Globus pallidus (tissue), 1 donor: ENCODE measurements at places on chromosomes 11 and 22.

GRCh38 chr11:32902089-32902665 lies 9.6 kb downstream of the QSER1 start:
- no peak for DNase-seq

GRCh38 chr22:41868556-41868955 lies 35.7 kb downstream of the SREBF2 start:
- DNase-seq: no peak

- no peak for DNase-seq
Observed at GRCh38 chr22:30879415-30879797, 89.2 kb downstream of the MORC2 start.

GRCh38 chr22:49807780-49808708 lies 19.6 kb downstream of the BRD1 start:
- no peak for DNase-seq

DNA sequence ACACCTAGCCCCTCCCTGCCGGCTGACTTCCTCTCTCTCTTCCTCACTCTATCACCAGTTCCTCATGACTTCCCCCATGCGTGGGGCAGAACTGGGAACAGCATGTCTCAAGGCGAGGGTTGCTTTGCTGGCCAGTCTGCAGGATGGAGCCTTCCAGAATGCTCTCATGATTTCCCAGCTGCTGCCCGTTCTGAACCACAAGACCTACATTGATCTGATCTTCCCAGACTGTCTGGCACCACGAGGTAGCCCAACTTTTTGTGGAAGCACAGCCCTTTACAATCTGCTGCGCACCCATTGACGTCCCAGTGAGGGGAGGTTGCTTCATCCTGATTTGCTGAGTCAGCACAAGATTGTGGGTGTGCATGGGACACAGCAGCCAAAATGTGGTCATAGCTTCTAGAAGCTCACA lies 8.6 kb downstream of the TCN2 start:
- DNase-seq: no peak

DNA sequence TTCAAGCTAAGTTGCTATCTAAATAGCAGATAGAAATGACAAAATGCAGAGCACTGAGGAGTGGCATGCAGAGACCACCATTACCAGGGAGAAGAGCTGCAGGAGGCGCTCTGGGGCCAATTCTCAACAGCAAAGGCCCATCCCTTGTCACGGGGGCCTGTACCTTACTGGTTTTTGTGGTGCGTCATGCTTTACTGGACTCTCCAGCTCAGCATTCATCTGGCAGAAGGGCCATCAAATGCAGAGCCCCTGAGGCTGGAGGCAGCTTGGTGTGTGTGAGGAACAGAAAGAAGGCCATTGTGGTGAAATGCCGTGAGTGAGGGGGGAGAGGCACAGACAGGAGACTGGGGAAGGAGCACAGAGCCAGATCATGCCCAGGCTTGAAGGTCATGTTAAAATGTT lies 56.5 kb upstream of the NAV2 start:
- no peak for DNase-seq

DNA sequence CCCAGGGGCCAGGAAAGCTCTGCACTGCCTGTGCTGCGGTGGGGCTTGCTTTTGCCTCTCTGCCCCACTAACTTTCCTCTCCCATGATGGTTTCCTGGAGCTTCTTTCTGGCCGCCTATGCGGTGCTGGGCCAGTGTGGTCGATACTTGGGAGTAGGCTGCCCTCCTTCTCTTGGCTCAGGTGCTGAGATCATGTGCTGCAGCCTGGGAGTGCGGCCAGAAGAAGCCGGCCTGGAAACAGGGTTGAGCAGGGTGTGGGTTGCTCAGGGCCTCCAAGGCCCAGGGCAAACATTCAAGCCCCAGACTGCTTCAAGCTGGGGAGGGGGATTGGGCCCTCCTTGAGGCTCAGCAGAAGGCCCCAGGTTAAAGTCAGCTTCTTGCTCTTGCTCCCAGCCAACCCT lies 125.0 kb downstream of the NTM start:
- DNase-seq: peak; percentile 77

DNA sequence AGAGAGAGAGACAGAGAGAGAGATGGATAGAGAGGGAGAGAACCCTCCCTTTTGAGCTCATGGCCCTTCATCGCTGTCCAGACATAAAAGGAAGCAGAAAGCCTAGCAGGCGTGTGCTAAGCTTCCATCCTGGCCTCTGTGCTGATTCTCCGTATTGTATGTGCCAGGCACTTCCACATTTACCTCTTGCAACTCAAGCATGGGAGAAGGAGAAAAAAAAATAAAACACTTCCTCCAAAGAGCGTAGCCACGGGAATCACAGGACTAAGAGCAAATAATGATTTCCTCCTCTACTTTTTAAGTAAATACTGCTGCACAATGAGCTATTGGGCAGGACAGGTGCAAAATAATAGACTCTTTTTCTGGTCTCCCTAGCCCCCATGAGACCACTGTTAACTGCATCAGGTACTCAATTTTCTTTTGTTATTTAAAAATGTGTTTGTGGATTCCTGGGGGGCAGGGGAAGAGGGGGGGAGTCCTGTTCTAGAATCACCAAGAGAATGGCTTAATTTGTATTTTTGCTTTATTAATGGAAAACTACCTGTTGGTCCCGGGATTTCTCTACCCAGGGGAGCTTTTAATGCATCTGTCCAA lies 154.3 kb downstream of the NXPE2 start:
- DNase-seq: no peak

DNA sequence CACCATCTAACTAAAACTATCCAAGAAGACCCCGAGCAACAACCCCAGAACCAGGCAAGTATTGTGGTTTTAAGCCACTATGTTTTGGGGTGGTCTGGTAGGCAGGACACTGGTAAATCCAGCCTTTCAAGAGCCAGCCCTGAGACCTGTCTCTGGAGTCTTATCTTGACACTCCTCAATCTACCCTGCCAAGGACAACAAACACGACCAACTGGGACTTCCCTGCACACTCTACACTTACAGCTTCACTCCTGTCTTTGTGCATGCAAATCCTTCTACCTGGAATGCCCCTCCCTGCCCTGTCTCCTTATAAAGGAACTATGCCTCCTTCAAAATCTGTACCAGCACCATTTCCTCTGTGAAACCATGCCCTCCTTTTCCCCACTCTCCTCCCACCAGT lies 107.3 kb downstream of the RPL27A start:
- no peak for DNase-seq

DNA sequence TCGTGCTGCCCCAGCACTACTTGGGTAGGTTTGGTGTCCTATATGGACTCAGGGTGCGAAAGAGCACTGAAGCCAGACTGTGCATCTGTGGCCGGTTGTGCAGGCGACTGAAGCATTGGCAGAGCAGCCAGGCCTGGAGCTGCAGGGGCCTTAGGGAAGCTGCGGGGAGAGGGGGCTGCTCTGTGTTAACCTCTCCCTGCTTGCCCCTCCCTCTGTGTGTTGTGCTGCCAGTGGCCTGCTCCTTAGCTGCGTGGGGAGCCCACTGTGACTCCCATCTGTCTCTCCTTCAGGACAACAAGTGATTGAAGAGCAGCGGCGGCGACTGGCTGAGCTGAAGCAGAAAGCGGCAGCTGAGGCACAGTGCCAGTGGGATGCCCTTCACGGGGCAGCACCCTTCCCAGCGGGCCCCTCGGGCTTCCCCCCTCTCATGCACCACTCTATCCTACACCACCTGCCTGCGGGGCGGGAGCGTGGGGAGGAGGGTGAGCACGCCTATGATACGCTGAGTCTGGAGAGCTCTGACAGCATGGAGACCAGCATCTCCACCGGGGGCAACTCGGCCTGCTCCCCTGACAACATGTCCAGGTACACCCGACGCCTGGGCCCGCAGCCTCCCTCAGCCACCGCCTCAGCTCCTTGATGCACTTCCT lies 34.3 kb downstream of the TREH start:
- no peak for DNase-seq

- no peak for DNase-seq
Observed at GRCh38 chr11:27028561-27028965, 12.1 kb upstream of the BBOX1 start.

- DNase-seq: peak; percentile 66
Observed at GRCh38 chr22:31969789-31970489, 25.6 kb downstream of the YWHAH start.

GRCh38 chr11:2780850-2781407 lies 81.1 kb upstream of the KCNQ1OT1 start:
- DNase-seq: no peak

- DNase-seq: no peak
Observed at GRCh38 chr11:19526119-19526518, 186.5 kb upstream of the NAV2 start.

- no peak for DNase-seq
Observed at GRCh38 chr11:113417428-113417827, 29.8 kb downstream of the ANKK1 start.

GRCh38 chr11:99565333-99565732 lies 544.6 kb downstream of the CNTN5 start:
- DNase-seq: no peak

DNA sequence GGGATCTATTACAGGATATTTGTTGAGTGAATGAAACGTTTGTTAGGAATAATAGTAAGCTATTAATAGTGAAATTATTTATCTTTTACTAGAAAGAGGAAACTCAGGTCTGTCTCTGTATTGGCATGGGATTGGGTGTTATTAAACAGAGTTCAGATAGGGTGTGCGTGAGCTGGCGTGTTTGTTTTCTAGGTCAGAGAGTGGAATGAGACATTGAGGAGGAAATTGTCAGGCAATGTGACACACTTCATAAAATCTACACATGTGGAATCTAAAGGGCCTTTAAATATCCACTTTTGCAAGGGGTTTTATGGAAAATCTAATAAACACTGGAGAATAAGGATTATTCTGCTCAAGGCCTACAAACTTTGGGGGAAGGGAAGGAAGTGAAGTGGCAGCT lies 552.9 kb downstream of the NTM start:
- no peak for DNase-seq

DNA sequence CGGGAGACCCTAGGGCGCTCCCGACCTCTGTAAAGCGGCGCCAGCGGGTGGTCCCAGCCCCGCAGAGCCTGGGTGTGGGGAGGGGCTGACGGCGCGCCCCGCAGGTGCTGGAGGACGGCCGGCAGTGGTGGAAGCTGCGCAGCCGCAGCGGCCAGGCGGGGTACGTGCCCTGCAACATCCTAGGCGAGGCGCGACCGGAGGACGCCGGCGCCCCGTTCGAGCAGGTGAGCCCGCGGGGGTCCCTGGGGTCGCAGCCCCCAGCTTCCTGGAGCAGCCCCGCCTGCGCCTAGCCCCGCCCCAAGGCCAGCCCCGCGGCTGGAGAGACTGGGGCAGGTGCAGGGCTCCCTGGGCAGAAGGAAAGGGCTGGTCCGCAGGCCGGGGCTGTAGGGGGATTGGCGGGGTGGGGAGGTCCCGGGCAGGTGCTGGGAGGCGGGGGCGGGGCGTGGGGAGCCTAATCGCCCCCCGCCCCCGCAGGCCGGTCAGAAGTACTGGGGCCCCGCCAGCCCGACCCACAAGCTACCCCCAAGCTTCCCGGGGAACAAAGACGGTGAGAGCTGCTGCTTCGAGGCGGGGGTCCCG lies 19.7 kb downstream of the EPS8L2 start:
- no peak for DNase-seq

- DNase-seq: peak; percentile 43
Observed at GRCh38 chr11:77819921-77820564, 479 bp downstream of the RSF1 start.

GRCh38 chr22:23106906-23107367 lies 34.9 kb downstream of the RSPH14 start:
- DNase-seq: no peak

- no peak for DNase-seq
Observed at GRCh38 chr11:109729761-109730160, 307.8 kb downstream of the C11orf87 start.

DNA sequence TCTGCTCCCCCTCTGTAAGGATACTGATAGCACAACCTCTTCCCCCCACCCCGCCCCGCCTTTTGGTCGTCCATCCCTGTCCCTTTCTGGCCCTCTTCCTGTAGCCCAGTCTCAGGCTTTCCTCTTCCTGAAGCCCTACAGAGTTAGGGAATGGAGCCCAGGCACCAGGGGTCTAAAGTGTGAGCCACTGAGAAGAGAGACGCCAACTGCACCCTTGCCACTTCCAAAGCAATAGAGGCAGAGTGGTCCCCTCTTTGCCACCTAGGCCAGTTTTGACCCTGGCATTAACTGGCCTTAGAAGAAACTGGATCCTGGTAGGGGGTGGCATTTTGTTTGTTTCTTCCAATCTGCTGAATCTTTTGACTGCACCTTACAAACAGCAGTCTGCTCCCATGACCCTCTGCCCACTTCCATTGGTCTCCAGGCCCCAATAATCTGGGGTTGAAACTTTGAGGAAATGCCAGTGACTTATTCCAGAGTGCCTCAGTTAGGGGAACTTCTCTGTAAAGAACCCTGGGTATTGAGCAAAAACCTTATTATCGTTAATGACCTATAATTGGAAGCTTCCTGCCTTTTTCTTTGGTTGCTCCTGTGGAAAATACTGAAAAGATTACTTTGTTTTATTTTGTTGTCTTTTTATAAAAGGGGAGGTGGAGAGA lies 9.7 kb upstream of the GRK2 start:
- DNase-seq: no peak

- no peak for DNase-seq
Observed at GRCh38 chr11:65067446-65067845, 9.1 kb upstream of the NAALADL1 start.

- DNase-seq: no peak
Observed at GRCh38 chr11:35548925-35549561, 23.6 kb upstream of the PAMR1 start.

DNA sequence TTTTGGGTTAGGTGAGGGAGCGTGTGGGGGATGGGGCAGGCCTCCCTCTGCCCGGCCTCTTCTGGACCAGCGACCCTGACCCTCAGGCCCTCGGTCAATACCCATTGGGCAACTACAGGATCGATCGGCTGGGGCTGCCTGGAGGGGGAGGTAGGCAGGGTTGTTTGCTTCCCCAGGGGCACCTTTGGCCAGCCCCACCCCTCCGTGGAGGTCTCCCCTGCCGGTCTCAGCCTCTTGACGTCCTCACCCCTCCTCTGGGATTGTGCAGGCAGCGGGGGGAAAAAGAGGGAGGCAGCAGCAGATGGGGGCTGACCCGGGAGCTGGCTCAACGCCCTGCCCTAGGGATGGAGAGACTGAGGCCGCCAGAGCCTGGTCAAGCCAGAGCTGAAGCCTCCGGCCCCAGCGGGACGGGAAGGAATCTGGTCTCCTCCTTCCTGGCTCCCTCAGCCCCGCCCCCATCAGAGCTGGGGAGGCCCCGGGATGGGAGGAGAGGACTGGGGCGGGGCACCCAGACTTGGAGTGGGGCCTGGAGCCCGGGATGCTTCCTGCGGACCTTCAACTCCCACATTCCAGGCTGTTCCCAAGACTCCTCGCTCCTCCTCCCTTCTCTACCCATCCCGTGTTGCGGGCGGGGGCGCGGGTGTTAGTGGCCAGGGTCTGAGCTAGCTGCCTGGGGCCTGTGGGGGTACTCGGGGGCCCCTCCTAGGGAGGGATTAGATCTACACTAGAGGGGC lies 14.4 kb upstream of the CDC42EP1 start:
- DNase-seq: peak; percentile 55

GRCh38 chr22:49863931-49864330 lies 10.3 kb downstream of the ZBED4 start:
- DNase-seq: no peak

GRCh38 chr11:124119103-124119502 lies 3.9 kb downstream of the VWA5A start:
- no peak for DNase-seq

DNA sequence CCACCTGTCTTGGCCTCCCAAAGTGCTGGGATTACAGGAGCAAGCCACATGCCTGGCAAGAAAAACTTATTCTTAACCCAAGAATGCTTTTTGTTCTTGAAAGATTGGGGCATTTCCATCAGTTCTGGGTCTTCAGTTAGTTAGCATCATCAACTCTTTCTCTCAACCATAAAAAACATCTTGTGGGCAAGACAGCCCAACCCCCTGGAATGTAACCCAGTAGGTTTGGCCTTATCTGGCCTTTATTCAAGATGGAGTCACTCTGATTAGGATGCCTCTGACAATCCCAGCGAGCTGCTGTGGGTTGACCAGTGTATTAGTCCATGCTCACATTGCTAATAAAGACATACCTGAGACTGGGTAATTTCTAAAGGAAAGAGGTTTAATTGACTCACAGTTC lies 9.2 kb upstream of the TPCN2 start:
- no peak for DNase-seq
